ENCODE measurements at places on chromosomes 3 and 15.

DNA sequence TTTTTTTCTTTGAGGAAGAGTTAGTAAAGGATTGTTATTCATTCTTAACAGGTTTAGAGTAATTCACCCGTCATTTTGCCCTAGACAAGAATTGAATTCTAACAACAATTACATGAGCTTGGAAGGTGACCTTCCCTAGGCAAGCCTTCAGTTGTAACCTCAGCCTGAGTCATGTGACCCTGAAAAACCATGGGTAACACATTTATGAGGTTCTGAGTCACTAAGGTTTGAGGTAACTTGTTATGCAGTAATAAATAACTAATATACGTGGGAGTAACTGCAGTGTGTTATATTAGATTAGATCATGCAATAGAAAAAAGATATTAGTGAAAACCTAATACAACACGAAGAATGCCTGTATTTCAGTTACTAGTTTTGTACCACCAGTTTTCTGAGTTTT, 237.6 kb upstream of the NDN start:
- no peak for DNase-seq

DNA sequence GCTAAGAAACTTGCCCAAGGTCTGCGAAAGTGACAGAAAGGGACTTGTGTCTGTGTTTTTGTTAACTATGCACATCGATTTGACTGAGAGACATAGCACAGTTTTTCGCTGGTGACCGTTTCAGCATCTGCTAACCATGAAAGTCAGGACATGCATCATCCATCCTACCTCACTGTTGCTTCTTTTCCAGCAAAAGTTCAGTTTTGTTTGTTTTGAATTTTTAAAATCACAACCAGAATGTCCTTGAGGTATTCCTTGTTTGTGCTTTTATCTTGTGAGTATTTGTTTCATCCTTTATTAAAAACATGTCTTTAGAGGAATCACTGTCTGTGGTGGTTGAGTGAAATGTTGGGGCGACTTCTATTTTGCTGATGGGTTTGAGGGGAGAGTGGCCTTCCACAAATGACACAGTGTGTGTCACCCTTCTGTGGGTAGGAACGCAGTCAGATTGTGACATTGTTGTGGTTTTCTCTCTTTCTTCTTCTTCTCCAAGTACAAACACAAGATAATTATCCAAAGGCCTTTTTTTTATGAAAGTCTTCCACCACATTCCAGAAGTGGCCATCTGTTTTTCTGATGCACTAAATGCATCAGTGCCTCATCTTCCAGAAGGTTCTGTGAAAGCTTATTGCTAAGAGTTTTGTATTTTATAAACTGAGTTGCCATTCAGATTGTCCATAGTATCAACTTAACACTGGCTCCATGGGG, 214.4 kb upstream of the NR2E3 start:
- DNase-seq, result no peak

DNA sequence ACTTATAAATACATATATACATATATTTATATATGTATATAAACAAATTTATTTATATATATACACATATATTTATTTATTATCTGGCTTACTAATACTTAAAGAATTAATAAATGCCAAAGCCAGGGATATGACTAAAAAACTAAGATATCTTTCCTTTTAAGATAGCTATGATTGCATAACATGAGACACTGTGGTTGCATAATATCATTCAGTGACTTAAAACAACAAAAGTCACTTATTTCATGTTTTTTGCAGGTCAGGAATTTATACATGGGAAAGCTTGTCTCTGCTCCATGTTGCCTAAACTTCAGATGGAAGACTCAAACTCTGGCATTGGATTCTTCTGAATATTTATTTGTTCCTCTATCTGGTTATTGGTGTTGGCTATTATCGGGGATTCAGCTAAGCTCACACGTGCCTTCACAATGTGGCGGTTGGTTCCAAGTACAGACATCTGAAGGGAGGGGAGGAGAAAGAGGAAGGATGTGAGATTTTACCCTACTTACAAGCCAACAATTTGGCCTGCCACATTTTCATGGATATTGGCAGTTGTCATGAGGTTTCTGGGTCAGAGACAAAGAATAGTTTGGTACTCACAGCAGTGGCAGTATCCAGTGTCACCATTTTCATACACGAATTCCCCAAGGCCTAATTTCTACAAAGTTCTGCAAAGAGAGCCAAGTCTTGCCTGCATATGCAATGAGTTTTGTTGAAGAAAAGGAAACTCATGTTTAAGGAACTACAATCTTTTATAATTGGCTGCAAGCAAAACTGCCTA, 381.6 kb downstream of the EPHA3 start:
- DNase-seq, result no peak

GRCh38 chr3:135081451-135081850, 286.4 kb downstream of the EPHB1 start:
- no peak for DNase-seq

DNA sequence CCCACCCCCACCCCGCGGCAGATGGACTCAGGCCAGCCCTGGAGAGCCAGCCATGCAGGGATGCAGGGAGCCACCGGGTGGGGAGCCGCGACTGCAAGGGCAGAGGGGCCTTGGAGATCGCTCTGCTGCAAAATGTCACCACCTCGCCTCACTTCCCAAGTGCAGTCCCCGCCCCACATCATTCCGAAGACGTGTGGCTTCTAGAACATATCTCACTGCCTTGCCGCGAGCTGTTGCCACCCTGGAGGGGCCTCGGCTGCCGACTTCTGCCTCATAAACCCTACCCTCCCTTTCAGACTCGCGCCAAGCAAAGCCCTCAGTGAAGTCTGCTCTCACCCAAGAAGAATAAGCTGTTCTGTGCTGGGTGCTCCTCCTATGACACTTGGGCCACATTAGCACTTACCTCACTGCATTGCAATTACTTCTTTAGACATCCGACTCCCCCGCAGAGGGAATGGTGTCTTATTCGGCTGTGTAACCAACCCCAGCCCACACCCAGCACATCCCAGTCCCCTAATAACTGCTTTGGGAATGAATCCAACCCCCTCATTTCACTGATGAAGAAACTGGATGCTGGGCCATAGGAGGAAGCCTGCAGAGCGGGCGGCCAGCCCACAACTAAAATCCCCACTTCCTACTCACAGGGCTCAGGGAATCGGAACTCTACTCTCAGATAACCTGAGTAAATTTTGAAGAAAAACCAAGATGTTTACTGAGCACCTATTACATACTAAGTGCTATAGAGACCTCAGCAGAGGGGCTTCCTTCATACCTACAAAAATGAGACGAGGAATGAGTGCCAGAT, 8.6 kb downstream of the TLE3 start:
- no peak for DNase-seq

DNA sequence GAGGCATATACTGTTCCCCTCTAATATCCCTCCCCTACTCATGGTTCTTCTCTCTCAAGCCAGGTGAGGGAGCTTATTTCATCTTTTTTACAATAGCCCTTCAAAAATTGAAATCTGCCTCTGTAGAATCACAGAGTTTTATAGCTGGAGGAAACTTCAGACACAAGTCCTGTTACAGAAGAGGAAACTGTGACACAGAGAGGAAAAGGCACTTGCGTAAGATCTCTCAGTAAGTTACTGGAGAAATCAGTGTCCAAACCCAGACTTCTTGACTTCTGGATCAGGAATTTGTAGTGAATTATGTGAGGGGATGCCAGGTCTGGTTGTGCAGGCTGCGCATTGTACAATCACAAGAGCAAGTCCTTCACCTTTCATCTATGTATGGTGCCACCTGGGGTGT, 4.6 kb downstream of the FGD5 start:
- no peak for DNase-seq

DNA sequence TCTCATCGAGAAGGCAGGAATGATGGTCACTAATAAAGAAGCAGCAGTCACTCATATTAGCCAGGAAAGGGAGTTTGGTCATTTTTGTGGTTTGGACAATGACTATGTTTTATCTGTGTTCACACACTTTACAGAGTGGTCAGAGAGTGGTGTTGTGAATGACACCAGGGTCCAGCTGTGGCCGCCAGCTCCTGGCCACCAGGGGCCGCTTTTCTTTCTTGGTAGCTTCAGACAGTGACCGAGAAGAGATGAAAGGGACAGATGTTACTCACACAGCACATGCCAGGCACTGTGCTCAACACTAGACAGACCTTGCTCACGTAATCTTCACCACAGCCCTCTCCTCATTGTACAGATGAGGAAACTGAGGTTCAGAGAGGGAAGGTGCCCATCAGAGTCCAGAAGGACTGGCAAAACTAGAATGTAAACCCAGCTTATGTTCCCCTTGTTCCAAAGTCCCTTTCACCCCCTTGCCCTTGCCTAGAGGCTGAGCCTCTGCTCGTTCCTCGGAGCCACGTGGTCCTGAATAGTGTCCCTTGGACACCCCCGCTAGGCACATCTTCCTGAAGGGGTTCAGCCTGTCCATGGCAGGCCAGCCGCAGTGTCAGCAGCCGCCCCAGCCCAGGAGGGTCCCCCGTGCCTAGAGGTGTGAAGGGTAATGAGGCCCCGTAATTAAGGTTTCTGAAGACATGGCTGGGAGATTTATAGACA, 55.6 kb downstream of the CYP11A1 start:
- peak; percentile 82 for DNase-seq

GRCh38 chr3:112967828-112968227, 7.1 kb downstream of the CD200R1 start:
- DNase-seq, result no peak

DNA sequence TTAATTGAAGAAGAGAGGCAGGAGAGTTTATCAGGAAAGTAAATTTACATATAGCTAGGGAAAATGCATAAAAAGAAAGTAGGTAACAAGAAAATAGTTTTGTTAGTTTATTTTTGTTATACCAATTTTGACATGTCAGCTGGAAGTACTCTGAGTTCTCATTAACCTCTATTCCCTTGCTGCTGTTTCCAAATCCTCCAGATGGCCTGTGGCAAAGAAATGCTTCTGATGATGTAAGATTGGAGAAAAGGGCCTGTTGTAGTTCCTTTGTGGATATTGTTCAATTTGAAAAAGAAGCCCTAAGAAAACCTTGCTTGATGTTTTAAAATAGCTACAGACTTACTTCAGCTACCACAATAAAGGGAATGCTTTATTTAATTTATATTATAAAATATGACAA, 192.9 kb upstream of the SLITRK3 start:
- no peak for DNase-seq

- no peak for DNase-seq
Measured at GRCh38 chr3:153442386-153442785, 280.4 kb downstream of the RAP2B start.

- DNase-seq, result no peak
Measured at GRCh38 chr3:48662145-48662752, 437 bp downstream of the CELSR3 start.

DNA sequence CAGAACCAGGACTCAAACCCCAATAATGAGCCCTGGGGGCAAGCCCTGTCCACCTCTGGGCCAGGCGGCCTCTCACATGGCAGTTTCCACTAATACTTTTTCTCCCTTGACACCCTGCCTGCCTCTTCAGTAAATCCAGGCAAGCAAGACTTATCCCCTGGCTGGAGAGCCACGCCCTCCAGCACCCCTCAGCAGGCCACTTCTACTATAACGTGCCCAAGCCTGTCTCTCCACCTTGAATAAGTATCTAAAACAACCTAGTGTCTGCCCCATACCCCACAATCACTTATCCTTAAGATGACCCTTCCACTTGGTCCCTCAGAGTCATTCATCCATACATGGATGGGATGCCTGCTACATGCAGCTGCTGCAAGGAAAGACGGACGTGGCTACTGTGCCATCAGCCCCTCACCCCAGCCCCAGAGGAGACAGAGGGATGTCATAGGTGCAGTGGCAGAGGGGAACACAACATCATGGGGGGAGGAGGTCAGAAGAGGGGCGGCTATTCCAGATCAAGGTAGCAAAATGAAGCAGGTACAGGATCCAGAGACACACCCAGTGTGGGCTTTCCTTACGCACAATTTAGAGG, 63.4 kb downstream of the LRIG1 start:
- DNase-seq, result no peak

- DNase-seq, result no peak
Measured at GRCh38 chr3:189172668-189173419, 1.1 kb downstream of the TPRG1 start.

DNA sequence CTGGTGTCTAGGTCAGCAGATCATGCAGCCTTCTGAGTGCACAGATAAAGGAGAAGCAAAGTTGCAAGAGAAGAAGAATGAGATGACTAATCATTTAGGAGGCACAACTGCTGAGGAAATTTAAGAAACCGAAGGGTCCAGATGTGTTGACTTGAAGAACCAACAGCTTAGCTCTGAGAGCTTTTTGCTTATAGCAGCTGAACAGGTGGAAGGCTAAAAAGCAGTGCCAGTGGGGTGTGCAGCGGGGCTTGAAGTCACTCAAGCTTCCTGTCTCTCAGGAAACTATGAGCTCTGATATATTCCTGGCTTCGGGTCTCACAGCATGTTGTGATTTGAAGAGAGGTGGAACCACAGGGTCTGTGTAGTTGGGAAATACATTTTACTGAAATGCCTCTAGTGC, 305.7 kb downstream of the RYR3 start:
- DNase-seq, result no peak

GRCh38 chr3:127097072-127097405, 95.9 kb upstream of the PRR23E start:
- no peak for DNase-seq

- DNase-seq, result no peak
Measured at GRCh38 chr3:149801639-149802038, 9.3 kb upstream of the ANKUB1 start.

DNA sequence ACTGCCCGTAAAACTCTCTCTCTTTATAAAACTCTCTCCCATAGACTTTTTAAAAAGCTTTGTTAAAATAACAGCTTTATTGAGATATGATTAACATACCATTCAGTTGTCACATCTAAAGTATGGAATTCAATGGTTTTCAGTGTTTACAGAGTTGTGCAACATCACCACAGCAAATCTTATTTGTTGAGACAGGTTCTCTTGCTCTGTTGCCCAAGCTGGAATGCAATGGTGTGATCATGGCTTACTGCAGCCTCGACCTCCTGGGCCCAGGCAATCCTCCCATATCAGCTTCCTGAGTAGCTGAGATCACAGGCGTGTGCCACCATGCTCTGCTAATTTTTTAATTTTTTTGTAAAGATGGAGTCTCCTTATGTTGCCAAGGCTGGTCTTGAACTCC, 35.9 kb upstream of the TRAK1 start:
- DNase-seq, result no peak

- DNase-seq, result no peak
Measured at GRCh38 chr15:61220125-61220524, 9.0 kb downstream of the RORA start.

- peak; percentile 30 for DNase-seq
Measured at GRCh38 chr3:155995525-155996370, 124.6 kb upstream of the KCNAB1 start.

All from HuH-7.5 (cell line).